ENCODE measurements at places on chromosomes 5 and 9.

- DNase-seq, result no peak
Observed at GRCh38 chr5:89946916-89947315, 462.6 kb downstream of the CETN3 start.

GRCh38 chr9:78438780-78439179 lies 141.9 kb downstream of the PSAT1 start:
- no peak for DNase-seq

GRCh38 chr5:24646915-24647314 lies 2.1 kb upstream of the CDH10 start:
- DNase-seq, result no peak

- DNase-seq, result peak; percentile 58
Observed at GRCh38 chr9:75185585-75186170, 97.4 kb downstream of the OSTF1 start.

DNA sequence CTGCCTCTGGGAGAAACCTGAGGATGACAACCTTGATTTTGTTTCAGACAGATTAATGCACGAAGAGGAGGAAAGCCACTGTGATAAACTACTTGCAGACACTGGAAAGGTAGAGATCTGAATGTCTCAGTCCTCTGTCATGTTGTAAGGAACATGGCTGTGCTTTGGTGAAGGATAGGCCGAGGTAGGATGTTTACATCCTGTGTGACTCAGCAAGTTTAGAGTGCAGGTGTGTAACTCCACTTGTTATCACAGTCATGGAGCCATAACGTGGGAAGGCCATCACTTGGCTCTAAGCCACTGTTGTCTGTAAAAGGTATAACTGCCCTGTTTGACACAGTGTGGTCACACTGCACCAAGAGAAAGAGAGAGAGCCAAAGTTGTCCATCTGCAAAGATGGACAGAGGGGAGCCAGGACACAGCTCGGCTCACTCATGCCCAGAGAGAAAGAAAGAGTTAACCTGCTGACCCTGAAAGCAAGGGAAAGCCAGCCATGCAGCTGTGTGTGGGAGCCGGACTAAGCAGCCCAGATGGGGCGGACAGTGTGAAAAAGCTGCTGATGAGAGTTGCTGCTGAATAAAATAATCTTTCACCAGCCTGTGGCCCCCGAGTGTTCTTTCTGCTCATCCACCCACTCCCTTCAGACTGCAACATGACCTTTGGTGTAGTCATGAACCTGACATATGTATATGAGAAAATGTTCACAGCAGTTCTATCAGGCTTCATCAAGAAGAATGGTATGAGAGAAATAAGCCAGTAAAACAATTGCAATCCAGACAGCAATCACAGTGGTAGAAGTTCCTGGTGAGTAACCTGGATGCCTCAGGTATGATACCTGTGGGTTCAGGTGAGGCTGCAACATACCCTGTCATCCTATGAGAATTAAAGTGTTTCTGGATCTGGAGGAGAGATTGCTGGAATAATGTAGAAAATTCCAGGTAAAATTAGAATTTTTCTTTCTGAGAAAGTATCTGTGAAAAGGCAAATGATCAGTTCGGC lies 115.9 kb downstream of the TARS1 start:
- no peak for DNase-seq

- peak; percentile 73 for DNase-seq
Observed at GRCh38 chr9:76403352-76403751, 9.1 kb upstream of the RFK start.

DNA sequence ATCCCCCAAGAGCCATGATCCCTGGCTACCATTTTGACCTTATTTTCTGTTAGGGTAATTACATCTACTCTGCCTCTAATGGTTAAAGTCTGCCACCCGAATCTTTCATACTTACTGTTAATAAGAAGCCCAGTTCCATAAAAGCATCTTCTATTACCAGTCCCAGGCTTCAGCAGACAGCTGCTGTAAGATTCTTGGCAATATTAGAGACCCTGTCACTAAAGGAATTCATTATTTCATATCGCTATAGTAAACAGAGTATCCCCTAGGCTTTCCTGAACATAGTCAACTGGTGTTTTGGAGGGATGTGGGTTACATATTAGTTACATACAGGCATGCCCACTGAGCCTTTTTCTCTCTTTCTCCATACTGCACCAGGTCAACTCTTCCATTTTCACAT lies 608.7 kb upstream of the SEMA6A start:
- no peak for DNase-seq

DNA sequence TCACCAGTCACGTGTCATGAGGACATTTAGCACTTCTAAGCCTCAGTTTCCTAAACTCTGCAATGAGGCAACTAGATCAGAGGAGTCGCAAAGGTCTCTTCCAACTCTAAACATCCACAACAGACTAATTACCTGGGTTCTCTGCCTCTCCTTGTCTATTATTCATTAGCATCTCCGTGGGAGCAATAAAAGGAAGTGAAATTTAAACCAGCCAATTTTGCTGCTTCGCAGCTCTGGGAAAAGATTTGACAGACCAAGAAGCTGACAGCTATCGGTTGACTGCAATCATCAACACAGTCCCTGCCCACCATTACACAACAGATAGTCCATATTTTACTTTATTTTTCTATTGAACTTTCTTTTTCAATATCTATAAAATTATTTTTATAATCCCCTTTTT lies 308.9 kb downstream of the NR2F1-AS1 start:
- no peak for DNase-seq

DNA sequence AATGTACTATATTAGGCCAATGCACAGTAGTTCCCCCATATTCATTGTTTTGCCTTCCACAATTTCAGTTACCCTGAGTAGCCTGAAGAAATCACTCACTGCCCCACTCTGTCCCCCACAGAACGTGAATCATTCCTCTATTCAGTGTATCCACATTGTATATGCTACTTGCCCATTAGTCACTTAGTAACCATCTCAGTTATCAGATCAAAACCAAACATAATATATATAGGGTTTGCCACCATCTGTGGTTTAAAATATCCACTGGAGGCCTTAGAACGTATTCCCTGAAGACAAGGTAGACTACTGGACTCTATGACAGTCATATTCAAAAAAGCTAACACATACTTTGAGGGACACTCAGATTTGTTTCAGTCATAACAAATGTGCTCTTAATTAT lies 465.7 kb upstream of the RGMB start:
- DNase-seq, result peak; percentile 2

DNA sequence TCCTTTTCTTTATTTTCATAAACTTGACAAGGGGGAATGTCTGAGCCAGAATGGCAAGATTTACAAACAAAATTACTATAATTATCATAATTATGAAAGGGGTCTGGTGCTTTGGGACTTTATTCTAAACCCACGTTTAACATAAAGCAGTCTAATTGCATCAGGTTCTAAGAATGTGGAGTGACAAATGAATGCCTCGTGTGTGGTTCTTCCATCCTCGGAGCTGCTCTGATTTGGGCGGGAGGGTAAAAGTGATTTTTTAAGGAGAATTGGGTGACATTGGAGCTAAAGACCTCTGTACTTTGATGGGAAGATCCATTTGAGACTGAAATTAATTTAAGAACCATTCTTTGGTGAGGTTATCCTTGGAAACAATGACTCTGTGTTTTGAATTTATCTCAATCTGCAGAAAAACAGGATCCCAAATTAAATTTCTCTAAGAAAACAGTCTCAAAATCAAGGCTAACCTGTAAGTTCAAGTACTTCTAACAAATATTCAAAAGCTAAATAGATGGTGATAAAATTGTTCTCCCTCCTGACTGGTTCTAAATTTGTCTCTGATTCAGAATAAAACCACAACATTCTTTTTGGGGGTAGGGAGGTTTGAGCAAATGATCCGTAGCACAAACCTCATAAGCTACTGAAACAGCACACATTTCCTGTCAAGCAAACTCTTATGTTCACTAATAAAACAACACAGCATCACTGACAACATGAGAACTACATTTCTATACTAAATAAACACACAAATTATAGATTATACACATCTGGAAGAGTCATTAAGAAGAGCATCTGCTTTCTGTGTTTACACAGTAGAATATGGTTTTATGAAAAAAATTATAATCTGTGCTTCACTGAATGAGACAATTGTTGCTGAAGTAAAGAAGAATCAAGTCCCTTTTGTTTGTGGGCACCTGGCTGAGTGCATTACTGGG lies 85.5 kb downstream of the DCP2 start:
- DNase-seq, result peak; percentile 75

DNA sequence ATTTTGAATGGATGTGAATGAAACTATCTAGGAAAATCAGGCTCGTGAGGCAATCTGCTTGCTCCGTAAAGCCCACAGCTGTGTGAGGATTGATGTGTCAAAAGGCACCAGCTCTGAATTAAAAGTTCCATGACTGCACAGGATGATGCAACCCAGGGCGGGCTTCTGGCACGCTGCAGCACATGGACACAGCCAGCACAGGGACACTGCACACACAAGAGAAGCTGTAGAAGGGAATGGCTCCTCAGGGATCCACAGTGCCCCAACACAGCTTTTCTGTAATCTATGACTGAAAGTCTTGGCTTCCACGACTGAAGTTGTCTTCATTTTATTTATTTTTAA lies 151.0 kb downstream of the GCNT1 start:
- DNase-seq, result no peak

DNA sequence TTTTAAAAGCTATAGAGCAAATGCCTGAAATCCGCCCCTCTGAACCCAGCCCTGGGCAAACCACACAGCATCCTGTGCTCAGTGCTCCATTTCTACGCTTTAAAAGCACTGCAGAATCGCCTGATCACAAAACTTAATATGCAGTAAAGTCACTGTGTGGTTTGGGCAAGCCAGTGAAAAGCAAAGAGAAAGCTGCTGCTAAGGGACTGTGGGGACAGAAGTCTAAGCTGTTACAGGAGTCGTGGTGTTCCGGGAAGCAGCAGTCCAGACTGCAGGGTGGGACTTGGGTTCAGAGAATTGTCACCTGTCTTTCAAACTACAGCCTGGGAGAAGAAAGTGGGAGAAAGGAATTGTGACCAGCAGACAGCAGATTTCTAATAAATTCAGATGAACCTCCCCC lies 8.2 kb downstream of the RAPGEF1 start:
- peak; percentile 78 for DNase-seq

GRCh38 chr9:113997610-113998009 lies 80.5 kb downstream of the AMBP start:
- DNase-seq, result no peak

DNA sequence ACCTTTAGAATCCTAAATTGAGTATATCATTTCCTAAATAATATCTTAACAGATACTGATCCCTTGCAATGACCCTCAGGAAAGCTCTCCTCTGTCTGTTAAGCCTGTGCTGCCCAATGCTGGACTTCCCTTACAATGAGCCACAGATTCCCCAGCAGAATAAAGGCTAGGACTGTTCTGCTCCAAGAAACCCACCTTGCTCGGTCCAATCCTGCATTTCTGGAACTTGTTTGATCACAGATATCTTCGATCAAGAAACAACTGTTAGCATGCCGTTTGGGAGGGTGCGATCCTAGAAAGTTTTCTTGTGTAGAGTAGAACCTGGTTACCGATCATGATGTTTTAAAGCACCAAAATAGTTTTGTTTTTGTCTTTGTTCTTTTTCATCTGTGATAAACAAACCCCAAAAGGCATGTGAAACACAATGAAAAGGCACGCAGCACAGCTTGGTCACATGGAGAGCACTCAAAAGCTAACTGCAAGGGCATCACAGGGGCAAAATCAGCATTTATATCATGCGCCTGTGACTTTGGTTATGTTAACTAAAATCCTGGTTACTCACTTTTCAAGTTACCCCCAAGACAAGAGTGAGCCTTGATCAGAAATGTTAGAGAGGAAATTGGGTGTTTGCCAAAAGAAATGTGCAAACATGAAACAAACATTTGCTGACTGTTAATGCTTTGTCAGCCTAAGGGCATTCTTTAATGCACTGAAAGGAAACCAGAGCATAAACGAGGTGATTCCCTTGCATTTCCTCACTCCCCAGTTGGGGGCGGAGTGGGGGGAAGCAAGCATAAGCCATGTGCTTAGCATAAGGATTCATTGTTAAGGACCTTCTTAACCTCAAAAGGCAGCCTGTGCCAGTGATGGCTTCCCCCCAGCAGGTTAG lies 61.9 kb upstream of the ADAMTS16 start:
- no peak for DNase-seq

DNA sequence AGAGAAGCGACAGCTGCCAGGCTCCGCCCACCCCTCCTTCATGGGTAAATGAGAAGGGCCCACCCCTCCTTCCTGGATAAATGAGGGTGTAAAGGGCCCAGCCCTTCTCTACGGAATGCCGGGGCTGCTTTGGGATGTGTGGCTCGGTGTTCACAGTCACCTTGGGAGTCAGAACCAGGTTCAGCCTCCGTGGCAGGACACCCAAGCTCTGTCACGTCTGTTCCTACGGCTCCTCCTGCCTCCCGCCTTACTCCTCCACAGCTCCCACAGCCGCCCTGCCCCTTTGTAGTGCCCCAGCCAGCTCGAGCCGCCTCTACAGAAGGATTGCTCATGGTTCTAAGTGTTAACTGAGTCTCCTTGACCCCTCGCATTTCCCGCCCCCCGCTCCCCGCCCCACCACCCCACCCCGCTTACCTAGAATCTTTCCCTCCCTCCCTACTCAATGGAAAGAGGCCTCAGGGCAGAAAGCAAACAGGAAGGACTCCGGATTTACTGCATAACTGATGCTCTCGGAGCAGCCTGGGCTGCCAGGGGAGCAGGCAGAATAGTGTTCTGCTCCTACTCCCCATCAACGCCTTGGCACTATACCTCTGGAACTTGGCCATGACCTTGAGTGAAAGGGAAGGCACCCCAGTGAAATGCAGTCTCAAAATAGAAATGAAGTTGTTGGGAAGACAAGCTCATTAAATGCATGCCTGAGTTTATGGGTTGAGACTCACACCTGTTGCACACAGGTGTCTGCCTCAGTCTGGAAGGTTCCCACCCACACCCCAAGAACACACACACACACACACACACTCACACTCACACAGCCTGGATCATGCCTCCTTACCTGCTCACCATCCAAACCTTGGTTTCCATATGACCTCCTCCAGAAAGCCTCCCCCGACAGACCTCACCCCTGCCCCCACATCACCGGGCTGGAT lies 59.6 kb downstream of the NEURL1B start:
- DNase-seq, result no peak

GRCh38 chr9:3879315-3879714 lies 353.5 kb upstream of the RFX3 start:
- DNase-seq, result no peak

DNA sequence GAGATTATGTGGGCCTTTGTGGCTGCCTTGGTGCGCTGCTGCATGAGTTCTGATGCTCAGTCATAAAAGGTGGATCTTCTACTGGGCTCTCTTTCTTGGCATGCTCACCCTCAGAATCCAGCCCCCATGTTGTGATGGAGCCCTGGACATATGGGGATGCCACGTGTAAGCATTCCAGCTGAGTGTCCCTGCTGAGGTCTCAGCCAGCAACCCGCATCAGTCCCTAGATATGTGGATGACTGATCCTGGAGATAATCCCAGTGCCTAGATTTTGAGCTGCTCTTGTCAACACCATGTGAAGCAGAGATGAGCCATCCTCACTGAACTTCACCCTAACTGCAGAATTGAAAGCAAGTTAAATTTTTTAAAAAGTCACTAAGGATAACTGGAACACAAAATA lies 390.1 kb downstream of the DMRT2 start:
- no peak for DNase-seq

GRCh38 chr5:14793851-14794250 lies 77.7 kb downstream of the ANKH start:
- no peak for DNase-seq

- DNase-seq, result no peak
Observed at GRCh38 chr5:167754501-167755021, 536.9 kb upstream of the WWC1 start.

- DNase-seq, result no peak
Observed at GRCh38 chr5:149297340-149298025, 25.8 kb downstream of the AFAP1L1 start.

GRCh38 chr5:17077440-17078233 lies 139.8 kb upstream of the BASP1 start:
- no peak for DNase-seq

GRCh38 chr5:93117751-93118531 lies 463.1 kb downstream of the NR2F1-AS1 start:
- DNase-seq, result no peak

- DNase-seq, result no peak
Observed at GRCh38 chr9:86321373-86321772, 32.8 kb downstream of the TUT7 start.
